ENCODE measurements at places on chromosomes 3 and 15.

DNA sequence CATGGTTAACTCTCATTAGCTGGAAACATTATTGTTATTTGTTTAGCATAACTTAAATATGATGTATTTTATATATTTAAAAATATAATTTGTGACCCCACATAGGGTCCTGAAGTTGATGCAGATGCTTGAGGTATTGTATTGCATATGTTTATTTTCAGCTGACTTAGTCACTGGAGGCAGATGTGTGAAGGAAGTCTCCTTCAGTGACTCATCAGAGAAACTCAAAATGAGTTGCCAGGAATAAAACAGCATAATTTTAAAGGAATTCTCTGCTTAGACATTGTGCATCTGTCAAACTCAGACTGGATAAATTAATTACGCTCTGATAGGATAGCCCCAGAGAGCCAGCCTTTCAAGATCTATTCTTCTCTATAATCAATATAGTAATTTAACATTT, 7.9 kb upstream of the OR4F6 start:
- H3K4me1 ChIP-seq = no peaks in the 10 kb centered on the region
- DNase-seq = no peak
- no peak overlapping the region for H3K4me3 ChIP-seq
- no peak overlapping the region for H3K27ac ChIP-seq
- no peaks in the 10 kb centered on the region for H3K27me3 ChIP-seq

DNA sequence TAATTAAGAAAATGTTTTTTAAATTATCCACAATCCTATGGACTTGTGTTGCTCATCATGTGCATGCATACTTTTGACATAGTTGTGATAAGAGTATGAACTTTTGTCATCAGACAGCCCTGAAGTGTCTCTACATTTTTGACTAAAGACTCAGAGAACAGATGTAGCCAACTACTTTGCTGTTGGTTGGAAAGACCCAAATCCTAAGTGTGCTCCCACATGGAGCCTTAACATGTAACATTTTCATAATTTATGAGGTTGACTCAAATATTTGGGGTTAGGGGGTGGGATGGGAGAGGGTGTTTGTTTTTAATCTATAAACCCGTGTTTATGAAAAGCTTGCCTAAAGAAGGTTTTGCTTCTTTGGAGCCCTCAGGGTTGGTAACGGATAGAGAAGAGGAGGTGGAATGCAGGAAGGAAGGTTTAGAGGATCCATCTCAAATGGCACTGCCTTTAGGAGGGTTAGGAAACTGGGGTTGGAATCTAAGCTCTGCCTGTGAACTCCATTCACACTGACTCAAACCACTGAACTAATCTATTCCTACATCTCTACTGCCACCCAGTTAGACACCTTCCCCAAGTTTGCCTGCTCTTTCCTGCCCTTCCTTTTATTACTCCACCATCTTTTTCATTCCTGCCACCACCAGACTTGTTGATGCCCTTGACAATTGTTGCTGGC, 3.7 kb downstream of the BOC start:
- H3K36me3 ChIP-seq = peaks cover 5% of the 10 kb centered on the region
- H3K4me1 ChIP-seq = peaks cover 78% of the 10 kb centered on the region
- H3K27ac ChIP-seq = peak overlapping the region; percentile 97
- peak overlapping the region; percentile 70 for H3K4me3 ChIP-seq

DNA sequence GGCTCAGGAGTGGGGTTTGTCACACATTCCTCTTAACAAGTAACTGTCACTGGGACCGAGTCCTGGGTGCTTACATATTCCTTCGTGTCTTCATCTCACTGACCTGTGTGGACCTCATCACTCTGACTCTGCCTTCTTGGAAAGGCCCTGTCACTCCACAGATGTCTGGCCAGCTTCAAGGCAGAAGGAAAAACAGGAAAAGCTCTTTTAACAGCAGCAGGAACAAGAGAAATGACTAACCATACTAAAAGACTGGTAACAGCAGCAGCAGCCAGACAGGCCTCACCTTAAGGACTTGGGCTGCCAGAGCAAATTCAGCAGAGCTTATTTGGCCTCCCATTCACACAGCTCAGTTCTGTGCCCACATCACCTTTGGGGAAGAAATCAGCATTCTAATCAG, 68.1 kb downstream of the USF3 start:
- H3K4me3 ChIP-seq = no peak overlapping the region
- no peaks in the 10 kb centered on the region for H3K36me3 ChIP-seq
- no peaks in the 10 kb centered on the region for H3K27me3 ChIP-seq
- DNase-seq = no peak

DNA sequence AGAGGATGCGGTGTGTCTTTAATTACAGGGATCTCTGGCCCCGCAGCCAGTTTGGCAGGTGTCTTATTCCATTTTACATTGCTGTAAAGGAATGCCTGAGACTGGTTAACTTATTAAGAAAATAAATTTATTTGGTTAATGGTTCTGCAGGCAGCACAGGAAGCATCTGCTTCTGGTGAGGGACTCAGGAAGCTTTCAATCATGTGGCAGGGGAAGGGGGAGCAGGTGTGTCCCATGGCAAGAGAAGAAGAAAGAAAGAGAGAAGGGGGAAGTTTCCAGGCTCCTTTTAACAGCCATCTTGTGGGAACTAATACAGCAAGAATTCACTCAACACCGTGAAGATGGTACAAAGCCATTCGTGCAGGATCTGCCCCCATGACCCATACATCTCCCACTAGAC, 128.0 kb upstream of the CRBN start:
- no peaks in the 10 kb centered on the region for H3K36me3 ChIP-seq
- no peak for DNase-seq
- no peak overlapping the region for H3K27ac ChIP-seq
- H3K4me1 ChIP-seq = no peaks in the 10 kb centered on the region

DNA sequence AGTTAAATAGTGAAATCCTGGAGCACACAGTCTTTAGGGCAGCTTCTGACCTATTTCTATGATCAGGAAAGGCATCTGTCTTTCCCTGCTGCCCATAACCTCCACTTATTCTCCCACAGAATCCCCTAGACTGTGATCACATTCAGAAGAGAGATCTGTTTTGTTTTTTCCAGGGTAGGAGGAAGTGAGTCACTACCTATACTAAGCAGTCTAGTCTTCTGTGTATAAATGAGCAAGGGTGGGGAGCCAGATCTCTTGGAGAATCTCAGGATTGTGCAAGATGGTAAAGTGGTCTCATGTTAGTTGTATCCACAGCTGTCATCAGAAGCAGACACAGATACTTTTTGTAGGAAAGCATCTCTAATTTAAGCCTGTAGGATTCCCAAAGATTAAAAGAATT, 11.8 kb upstream of the FBXO22 start:
- H3K4me3 ChIP-seq = no peak overlapping the region
- H3K27ac ChIP-seq = no peak overlapping the region
- DNase-seq = no peak
- H3K27me3 ChIP-seq = no peaks in the 10 kb centered on the region
- H3K36me3 ChIP-seq = peaks cover 8% of the 10 kb centered on the region

DNA sequence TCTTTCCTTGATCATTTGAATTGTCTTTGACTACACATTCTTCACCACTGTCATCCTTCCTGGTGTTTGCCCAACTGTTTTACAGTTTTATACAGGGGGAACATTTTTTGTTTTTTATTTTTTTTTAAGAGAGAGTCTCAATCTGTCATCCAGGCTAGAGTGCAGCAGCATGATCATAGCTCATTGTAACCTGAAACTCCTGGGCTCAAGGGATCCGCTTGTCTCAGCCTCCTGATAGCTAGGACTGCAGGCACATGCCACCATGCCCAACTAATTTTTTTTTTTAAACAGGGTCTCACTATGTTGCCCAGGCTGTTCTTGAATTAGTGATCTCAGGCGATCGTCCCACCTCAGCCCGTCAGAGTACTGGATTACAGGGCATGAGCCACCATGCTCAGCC, 222.6 kb downstream of the BBX start:
- H3K4me3 ChIP-seq = no peak overlapping the region
- H3K4me1 ChIP-seq = no peaks in the 10 kb centered on the region

DNA sequence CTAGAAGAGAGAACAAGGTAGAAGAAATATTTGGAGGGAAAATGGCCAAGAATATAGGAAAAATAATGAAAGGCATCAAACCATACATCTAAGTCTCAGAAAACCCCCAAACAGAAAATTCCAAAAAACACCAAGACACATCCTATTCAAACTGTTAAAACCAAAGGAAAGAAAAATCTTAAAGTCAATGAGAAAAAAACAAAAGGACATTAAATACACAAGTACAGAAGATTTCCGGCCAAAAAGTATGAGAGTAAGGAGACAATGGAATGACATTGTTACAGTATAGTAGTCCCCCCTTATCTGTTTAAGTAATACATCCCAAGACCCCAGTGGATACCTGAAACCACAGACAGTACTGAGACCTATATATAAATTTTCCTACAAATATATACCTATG, 18.8 kb downstream of the CLASP2 start:
- H3K27me3 ChIP-seq = no peaks in the 10 kb centered on the region
- no peak overlapping the region for H3K4me3 ChIP-seq
- no peaks in the 10 kb centered on the region for H3K4me1 ChIP-seq

- no peak overlapping the region for H3K4me3 ChIP-seq
- H3K36me3 ChIP-seq = no peaks in the 10 kb centered on the region
Observed at GRCh38 chr3:6928064-6928463, 67.1 kb downstream of the GRM7 start.

GRCh38 chr3:55245351-55245750, 241.8 kb downstream of the WNT5A start:
- no peaks in the 10 kb centered on the region for H3K36me3 ChIP-seq
- no peak overlapping the region for H3K27ac ChIP-seq
- no peak overlapping the region for H3K4me3 ChIP-seq
- DNase-seq = peak; percentile 55
- no peaks in the 10 kb centered on the region for H3K27me3 ChIP-seq

DNA sequence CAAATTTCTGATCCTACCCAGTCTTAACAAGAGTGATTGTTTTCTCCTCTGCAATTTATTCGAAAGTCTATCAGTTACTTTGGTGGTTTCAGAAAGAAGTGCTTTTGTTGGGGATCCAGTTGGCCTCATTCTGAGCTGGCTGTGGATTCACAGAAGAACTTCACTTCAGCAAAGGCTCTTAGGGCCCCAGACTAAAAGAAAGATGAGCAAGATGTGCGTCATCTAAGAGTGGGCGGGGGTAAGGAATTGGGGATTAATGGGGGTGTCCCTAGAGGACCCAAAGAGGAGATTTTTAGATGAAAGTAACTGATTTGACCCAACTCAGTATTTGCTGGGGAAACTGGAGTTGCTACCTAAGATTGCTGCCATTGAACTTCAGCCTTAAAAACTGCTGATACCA, 63.9 kb upstream of the TSEN2 start:
- no peaks in the 10 kb centered on the region for H3K27me3 ChIP-seq
- DNase-seq = no peak
- H3K4me3 ChIP-seq = no peak overlapping the region
- no peak overlapping the region for H3K27ac ChIP-seq
- H3K36me3 ChIP-seq = no peaks in the 10 kb centered on the region

DNA sequence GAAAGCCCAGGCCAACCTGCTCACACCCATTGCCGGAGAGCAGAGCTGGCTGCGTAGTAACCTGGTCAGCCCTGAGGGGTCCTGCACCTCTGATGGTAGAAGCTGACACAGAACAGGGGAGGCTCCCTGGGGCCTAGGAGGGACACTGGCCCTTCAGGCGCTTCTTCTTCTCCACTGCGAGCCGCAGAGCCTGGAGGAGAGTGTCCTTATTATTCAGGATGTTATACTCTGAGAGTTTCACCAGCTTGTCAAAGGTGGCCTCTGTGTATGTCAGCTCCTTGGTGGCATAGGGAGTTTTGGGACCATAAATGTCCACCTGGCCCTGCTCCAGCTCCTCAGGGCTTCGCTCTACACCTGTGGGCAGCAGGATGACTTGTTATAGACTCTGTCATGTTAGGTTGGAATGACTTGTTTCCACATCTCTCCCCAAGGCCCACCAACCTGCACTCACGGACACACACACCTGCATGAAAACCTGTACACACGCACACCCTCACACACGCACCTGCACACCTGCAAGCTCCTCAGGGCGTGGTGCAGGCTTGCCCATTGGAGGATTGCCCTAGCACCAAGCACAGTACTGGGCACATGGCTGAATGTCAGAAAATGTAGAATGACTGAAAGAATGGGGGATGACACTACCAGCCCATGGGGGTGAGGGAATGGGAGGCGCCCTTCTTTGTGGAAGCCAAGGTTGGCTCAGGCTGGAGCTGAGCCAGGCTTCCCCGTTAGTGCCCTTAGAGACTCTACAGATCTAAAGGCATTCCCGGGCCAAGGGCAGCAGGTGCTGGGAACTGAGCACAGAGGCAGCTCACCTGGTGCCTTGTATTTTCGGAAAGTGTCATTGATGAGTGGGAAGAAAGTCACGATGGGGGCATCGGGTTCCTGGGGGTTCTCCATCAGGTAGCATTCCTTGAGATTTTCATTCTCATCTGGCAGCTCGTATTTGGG, 11.5 kb upstream of the EHD4 start:
- H3K27ac ChIP-seq = no peak overlapping the region
- DNase-seq = no peak
- no peaks in the 10 kb centered on the region for H3K27me3 ChIP-seq
- no peaks in the 10 kb centered on the region for H3K4me1 ChIP-seq

GRCh38 chr15:25849157-25849921, 13.8 kb downstream of the ATP10A start:
- H3K27ac ChIP-seq = peak overlapping the region; percentile 94
- DNase-seq = no peak
- H3K27me3 ChIP-seq = no peaks in the 10 kb centered on the region
- H3K4me1 ChIP-seq = peaks cover 94% of the 10 kb centered on the region
- peak overlapping the region; percentile 49 for H3K4me3 ChIP-seq

DNA sequence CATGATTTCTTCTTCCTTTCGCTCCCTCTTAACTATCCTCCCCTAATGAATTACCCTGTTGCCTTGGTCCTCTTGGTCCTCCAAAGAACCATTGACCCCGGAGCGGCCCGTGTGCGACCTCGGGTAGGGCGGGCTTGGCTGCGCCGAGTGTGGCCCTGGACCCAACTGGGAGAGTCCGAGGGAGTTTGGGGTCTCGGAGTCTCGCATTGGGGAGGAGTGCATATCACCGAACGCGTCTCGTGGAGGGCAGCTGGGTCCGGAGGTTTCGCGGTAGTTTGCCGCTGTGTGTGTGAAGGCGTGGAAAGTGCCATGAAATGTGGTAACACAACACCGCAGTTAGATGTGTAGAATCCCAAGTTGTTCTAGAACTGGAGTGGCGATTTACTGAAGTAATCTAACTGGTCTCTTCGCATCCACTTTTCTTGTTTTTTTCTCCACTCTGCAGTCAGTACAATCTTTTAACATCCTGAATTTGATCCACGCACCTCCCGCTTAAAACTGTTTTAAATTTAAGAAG, 363 bp downstream of the GTF2E1 start:
- DNase-seq = no peak
- H3K4me3 ChIP-seq = peak overlapping the region; percentile 76
- peaks cover 26% of the 10 kb centered on the region for H3K4me1 ChIP-seq
- H3K27me3 ChIP-seq = no peaks in the 10 kb centered on the region
- peaks cover 3% of the 10 kb centered on the region for H3K36me3 ChIP-seq
- H3K27ac ChIP-seq = peak overlapping the region; percentile 93

GRCh38 chr3:49119036-49119435, 1.6 kb downstream of the USP19 start:
- peaks cover 82% of the 10 kb centered on the region for H3K36me3 ChIP-seq
- peaks cover 36% of the 10 kb centered on the region for H3K4me1 ChIP-seq
- no peaks in the 10 kb centered on the region for H3K27me3 ChIP-seq
- DNase-seq = no peak
- no peak overlapping the region for H3K4me3 ChIP-seq

- DNase-seq = no peak
- no peaks in the 10 kb centered on the region for H3K27me3 ChIP-seq
- peak overlapping the region; percentile 95 for H3K27ac ChIP-seq
- peaks cover 100% of the 10 kb centered on the region for H3K4me1 ChIP-seq
- H3K36me3 ChIP-seq = no peaks in the 10 kb centered on the region
- H3K4me3 ChIP-seq = peak overlapping the region; percentile 74
Observed at GRCh38 chr15:73925848-73926218, 429 bp upstream of the LOXL1 start.
